AG04449 (cell line): ENCODE measurements at places on chromosomes 2 and 18.

DNA sequence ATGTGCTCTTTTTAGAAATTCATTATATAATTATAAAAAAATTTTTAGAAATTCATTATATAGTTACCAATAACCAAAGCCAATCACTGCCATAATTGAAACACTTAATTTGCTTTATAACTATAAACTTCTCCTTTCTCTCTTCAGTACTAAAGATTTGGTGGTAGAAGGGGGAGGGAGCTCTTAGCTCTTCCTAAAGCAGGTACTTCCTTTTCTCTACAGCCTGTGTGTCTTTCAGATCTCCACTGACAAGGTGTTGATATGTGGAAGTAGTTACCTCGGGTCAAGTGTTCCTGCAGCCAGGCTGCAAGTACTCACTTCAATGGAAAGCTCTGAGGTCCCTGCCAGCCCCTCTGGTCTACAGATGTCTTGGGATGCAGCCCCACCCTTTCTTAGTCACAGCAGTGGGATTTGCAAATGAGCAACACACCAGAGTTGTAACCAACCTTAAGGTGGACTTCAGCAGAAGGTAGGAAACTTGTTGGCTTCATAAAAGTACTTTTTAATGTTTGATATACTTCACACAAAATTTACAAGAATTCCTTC, 690.0 kb downstream of the ARHGAP15 start:
- no peak for DNase-seq

DNA sequence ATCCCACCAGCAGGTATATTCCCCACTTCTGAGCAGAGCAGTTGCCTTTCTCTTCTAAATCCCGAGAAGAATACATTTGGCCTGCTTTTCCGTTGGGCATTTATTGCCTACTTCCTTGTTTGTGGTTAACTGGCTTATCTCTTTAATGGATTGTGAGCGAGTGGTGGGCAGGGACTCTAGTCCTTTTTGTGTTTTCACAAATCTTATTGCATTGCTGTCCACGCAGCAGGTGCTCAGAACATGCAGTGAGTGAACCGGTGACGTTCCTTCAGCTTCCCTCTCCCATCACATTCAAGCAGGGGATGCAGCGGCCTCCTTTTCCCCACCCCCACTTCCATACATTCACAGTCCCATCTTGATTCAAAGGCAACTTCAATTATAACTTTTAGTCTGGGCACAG, 28.9 kb upstream of the GAREM2 start:
- no peak for DNase-seq

DNA sequence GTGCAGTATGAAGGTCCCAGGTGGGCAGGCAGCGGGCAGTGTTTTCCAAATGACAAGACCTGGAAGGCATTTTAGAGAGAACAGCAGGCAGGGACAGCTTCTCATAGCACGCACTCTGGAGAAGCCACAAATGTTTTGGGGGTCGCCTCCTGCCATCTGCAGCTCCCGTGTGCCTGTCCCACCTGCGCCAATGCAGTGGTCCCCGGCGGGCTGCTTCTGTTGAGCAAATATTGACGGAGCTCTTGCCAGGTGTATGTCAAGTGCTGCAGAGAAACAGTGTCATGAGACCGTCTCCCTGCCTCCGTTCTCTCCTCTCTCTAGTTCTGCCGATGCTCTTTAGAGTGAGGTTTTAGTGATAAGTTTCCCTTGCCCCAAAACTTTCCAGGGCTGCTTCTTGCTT, 174.8 kb downstream of the LDLRAD4 start:
- no peak for DNase-seq

- DNase-seq, result no peak
Measured at GRCh38 chr2:170878505-170878904, 50.5 kb upstream of the GORASP2 start.

- no peak for DNase-seq
Measured at GRCh38 chr2:111984213-111984604, 70.9 kb upstream of the TMEM87B start.

DNA sequence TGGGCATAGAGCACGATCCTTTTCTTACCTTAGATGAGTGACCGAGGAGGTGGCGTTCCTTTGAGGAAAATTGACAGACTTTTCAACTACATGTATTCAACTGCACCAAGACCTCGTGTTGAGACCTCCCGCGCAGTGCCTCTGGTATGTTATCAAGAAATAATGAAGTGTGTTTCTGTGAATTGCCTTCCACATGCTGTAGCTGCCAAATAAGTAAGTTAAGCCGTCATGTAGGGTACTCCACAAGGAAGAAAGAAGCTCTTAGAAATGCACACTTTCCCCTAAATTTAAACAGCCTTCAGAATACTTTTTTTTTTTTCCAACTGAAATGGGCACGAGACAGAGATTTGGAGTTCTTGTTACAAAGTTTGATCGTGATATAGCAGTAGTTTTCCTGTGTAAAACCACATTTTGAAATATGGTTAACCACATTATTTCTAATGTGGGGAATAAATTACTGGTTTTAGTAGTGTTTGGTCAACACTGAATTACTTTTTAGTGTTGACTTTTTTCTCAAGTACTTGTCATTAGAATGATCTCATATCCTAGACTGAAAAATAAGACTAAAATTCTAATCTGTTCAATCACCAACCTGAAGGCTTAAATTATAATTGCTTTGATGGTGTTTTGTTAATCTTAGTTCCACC, 30.5 kb downstream of the PDK1 start:
- DNase-seq, result no peak

DNA sequence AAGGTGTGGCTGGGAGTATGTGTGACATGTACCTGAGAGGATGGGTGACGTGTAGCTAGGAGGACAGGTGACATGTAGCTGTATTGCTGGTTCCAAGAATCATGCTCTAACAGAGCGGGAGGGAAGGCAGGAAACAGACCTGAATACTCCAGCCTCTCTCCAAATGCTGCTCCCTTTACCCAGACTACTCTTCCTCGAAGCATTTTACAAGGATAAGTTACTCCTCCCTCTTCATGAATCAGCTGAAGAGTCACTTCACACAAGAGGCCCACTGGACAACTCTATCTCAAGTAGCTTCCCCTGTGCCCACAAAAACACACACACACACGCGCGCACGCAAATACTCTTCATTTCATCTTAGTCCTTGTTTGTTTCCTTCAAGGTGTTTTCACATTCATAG, 52.6 kb upstream of the KIDINS220 start:
- no peak for DNase-seq
